ENCODE measurements at places on chromosomes 1 and 21.

DNA sequence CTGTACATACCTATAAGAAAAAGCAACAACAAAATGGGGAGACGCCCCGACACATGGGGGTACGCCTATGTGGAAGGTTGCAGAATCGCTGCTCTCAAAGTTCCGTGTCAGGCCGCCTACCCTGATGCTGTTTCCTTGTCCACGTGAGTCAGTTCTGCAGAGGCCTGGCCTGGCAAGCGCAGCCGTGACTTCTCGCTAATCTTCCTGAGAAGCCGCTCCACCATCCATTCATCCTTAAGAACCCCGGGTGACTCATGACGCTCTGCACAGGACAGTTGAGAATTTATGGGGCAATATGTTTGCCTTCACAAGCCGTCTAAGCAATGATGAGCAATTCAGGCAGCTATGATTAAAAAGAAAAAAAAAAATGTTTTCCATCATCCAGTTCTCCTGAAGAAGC lies 122.3 kb upstream of the TMPRSS2 start:
- DNase-seq: no peak

GRCh38 chr21:44304877-44305293 lies 5.0 kb downstream of the PFKL start:
- DNase-seq: no peak

- DNase-seq: no peak
Observed at GRCh38 chr1:85494074-85494903, 29.3 kb upstream of the DDAH1 start.

DNA sequence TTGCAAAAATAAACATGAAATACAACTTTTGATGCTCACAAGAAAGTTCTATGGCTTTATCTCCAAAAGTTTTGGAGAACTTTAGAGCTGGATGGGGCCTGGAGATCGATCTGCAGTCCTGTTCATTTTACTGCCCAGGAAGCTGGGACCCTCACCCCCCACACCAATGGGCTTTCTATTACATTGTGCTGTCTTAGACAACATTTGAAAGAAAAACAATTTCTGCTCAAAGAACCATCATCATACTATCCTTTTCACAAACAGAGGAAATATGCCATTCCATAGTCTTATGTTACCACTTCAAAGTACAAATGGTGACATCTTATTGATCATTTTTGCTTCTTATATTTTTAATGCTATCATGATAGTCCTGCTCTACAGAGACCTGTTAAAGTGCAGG lies 2.0 kb upstream of the HNRNPU start:
- no peak for DNase-seq

GRCh38 chr1:114509596-114510273 lies 1.3 kb downstream of the TRIM33 start:
- no peak for DNase-seq

All from stimulated activated CD8-positive, alpha-beta memory T cell treated with anti-CD3 and anti-CD28 coated beads, Interleukin-7, amount 100 ng/mL, for 24 hours (primary cell).